ENCODE measurements at places on chromosomes 1 and 21.

GRCh38 chr1:101360506-101360905 is 123.7 kb downstream of the S1PR1 start:
- DNase-seq: no peak

GRCh38 chr1:153348511-153349362 is at the start of gene PGLYRP4:
Gene PGLYRP4 (minus strand): TSS chr1:153348841. CDS start chr1:153347932, 909 bp downstream.
- DNase-seq: no peak

- no peak for DNase-seq
These were observed 139.1 kb upstream of the USH2A start for GRCh38 chr1:216562383-216562782.

GRCh38 chr1:39574646-39575045 is 1.9 kb downstream of the PABPC4 start:
- DNase-seq: no peak

DNA sequence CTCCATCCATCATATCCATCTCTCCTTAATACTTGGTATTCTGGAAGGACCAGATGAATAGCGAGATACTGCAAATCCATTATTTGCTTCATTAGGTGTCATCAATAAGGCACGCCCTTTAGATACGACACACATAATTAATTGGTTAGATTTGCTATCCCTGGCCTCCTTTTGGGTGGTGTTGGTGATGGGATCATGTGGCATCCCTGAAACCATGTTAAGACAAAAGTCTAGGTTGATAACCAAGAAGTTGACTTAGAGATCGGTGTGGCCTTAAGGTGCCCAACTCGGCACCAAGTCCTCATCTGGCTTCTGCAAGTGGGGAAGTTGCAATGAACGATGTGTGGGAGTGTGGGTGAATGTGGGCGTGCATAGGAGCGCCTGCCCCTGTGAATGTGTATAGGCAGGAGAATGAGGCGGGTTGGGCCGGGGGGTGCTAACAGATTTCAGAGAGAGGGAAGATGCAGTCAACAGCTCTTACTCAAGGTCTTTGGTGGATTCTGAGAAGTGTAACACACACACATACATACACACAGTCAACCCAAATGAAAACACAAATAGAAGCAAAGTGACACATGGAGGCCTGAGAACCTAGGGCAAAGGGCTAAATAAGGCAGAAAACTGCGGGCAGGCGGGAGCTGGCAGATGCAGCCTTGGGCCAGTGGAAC is 415.7 kb upstream of the ESRRG start:
- no peak for DNase-seq

DNA sequence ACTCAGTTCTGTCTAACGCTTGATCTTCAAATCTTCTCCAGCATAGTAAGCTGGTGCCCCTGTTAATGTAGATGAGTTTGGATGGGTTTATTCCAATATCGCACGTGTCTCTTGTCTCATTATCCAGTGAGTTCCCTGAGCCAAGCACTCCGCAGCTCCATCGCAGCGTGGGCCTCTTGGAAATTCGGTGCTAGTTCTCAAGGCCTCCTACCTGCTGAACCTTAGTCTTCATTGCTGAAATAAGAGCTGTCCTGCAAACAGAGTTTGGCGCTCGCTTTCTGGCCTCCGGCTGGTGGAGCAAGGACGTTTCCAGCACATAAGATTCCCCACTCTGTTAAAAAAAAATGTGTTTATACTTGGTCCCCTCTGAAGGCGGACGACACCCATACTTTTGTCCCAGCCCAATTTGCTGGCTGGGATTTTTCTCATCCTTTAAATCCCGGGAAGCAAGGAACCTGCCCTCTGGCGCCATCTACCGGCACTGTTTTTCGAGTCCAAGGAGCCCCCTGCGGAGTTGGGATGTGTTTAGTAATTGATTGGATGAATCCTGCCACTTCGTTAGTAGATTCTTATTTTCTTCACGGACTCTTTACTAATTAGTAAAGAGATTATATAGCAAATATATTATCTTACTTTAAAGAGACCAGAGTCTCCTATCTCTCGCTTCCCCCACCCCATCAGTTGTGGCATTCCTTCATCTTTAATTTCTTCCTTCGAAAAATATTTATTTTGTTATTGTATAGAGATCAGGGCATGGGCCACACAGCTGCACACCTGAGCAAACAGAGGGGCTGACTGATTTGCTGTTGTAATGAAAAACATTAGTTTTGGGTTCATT is 14.7 kb downstream of the JUN start:
- peak; percentile 22 for DNase-seq

Data from activated CD8-positive, alpha-beta memory T cell treated with anti-CD3 and anti-CD28 coated beads for 48 hours (primary cell).